Ascending aorta (tissue), 2 donors: ENCODE measurements at places on chromosomes 4 and X.
A peak's percentile ranks its signal among the peaks of the same experiment; 100 is the strongest.

DNA sequence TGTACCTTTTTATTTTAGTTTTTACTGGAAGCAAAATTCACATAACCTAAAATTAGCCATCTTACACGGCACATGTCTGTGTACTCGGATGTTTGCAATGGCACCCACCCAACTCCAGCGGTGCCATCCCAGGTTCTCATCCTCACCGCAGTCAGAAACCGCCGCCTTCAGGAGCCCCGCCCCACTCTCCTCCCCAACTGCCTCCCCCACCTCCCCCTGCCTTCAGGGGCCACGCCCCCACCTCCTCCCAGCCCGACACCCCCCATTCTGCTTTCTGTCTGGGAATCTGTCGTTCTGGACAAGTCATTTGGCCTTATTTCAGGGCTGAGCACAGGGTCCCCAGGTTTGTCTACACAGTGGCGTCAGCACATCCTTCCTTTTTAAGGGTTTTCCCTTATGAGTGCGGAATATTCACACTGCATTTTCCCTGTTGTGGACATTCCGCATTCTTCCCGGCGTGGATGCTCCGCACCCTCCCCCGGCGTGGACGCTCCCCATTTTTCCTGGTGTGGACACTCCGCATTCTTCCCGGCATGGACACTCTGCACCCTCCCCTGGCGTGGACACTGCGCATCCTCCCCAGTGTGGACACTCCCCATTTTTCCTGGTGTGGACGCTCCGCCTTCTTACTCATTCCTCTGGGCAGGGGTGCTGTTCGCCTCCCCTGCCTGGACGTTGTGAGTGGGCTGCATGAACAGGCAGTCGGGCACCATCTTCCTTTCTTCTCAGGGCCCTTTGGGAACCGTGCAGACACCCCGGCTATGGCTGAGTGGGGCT lies 135.4 kb upstream of the NKX1-1 start:
- DNase-seq = no peak

- DNase-seq = peak; percentile 91
Observed at GRCh38 chrX:131752493-131753198, 208.8 kb downstream of the OR13H1 start.

GRCh38 chr4:4855301-4856070 lies 4.0 kb upstream of the MSX1 start:
- DNase-seq = no peak

- no peak for DNase-seq
Observed at GRCh38 chr4:5165420-5166369, 114.4 kb downstream of the STK32B start.

DNA sequence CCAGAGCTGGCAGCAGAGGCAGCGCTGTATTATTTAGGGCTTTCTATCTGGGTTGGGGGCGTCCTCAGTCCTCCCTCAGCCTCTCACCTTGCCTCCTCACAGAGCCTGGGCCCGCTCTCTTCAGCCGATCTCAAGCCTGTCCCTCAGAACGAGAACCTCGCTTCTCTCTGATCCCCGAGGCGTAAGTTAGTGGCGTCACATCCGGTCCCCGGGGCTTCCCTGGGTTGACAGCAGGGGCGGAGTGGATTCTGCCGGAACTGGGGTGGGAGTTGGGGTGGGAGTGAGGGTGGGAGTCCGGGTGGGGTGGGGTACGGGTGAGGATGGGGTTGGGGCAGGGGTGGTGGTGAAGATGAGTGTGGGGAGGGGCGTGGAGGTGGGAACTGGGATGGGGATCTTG lies at the start of gene MAGEA10:
Gene MAGEA10 (minus strand): TSS at position 190 of the 397 bp plus-strand sequence. CDS start 2,957 bp downstream, outside the sequence.
- no peak for DNase-seq

- no peak for DNase-seq
Observed at GRCh38 chr4:176534566-176534965, 214.8 kb downstream of the SPCS3 start.

DNA sequence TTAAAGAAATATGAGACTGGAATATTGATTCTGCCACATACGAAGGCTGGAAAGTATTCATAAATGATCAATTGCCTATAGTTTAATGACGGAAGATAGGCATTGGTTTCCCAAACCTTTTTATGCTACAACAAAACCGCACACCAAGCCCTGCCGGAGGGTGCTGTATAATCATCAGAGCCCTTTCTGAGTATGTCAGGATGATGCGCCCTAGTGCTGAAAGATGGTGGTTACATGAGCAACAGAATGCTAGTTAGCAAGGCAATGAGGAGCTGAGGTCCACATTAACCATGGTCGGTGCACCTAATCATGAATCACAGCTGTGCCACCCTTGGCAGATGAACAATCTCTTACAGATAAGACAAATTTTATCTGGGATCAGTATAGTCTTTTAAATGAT lies 491.1 kb downstream of the PACRGL start:
- no peak for DNase-seq

- DNase-seq = no peak
Observed at GRCh38 chr4:8070736-8071718, 87.6 kb downstream of the ABLIM2 start.

DNA sequence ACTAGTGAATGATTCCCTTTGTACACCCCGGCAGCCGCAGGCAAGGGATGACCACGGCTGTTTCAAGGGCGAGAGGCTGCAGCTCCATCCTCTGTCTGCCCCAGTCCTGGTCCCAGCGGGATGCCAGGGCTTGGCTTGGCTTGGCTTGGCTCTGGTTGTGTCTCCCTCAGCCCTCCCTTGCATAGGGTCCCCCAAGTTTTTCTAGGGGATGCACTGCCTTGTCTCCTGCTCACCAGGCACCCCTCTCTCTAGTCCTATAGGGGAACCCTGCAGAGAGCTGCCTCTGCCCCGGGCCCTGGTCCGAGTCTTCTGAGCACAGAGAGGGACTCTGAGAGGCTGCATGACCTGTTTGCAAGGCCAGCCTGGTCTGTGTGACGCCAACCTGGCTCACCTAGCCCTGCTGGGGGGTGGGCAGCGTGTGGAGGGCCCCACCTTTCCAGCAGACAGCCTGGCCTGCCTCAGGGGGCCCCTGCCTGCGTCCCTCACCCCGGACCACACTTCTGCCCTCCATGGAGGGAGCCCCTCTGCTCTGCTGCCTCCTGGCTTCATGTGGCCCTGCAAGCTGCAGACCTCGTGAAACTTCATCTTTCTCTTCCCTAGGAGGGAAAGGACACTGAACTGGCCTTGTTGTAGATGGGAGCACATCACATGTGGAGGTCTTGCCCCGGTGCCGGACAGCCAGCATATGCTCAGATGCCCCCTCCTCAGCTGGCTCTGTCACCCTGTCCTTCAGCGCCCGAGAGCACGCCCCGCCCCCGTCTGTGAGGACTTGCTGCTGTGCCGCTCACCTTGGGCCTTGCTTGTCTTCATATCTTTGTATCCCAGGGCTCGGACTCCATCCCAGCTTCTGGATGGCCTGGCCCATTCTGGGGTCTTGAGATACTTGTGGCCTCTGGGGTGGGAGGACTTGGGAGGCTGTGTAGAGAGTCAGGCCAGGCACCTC lies 16.4 kb downstream of the SORCS2 start:
- DNase-seq = no peak

- no peak for DNase-seq
Observed at GRCh38 chrX:11446336-11446735, 153.1 kb downstream of the AMELX start.

DNA sequence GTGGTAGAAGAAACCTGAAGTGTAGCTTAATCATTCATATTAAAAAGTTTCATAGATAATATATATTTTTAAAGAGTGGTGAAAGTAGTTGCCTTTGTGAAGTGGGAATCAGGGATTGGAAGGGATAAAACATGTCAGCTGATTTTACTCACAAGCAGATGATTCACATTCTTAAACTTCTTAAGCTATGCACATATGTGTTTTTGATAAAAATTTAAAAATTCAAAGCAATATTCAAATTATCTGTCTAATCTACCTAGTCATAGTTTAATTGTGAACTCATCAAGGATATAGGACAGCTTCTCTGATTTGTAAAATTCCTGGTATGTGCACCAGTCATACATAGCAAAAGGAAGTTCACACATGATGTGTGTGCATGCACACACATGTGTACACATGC lies 520.6 kb upstream of the PITX2 start:
- no peak for DNase-seq

- DNase-seq = no peak
Observed at GRCh38 chr4:111871802-111872201, 273.5 kb upstream of the FAM241A start.

DNA sequence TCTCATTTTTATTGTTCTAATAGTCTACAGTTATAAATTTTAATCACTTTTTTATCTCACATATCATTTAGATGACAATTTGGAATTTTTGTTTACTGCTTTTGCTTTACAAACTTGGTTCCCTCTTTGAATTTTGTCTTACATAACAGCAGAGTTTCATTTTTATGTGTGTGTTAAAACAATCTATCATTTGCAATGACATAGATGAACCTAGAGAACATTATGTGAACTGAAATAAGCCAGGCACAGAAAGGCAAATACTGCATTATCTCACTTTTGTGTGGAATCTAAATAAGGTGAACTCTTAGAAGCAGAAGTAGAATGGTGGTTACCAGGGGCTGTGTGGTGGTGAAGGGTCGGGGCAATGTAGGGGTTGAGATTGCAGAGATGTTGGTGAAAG lies 170.7 kb downstream of the GASK1B start:
- no peak for DNase-seq

GRCh38 chr4:110854021-110854678 lies 231.3 kb upstream of the PITX2 start:
- no peak for DNase-seq

DNA sequence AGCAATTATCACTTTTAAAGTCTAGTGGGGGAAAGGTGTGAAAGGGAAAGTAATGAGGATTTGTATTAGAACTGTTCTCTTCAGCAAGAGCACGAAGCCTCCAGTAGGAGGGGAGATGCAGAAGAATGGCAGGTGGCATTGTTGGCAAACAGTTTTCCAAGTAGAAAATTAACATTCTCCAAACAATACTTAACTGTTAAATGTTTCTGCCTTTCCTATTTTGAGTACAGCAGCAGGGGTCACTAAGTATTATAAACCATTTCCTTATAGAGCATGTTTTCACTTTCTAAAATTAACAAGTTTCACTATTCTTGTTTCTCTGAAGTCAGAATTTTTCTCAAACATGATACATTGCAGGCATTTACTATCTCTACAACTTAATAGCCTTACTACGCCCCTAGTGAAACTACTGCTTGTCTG lies 58.7 kb downstream of the LEF1 start:
- DNase-seq = no peak

GRCh38 chr4:28062562-28062961 lies 1201.9 kb downstream of the STIM2 start:
- DNase-seq = no peak

- DNase-seq = no peak
Observed at GRCh38 chrX:71458866-71459265, 74.0 kb upstream of the OGT start.

GRCh38 chr4:53068755-53069330 lies 206.7 kb downstream of the RASL11B start:
- DNase-seq = no peak

GRCh38 chr4:128917781-128918180 lies 108.3 kb downstream of the JADE1 start:
- no peak for DNase-seq

DNA sequence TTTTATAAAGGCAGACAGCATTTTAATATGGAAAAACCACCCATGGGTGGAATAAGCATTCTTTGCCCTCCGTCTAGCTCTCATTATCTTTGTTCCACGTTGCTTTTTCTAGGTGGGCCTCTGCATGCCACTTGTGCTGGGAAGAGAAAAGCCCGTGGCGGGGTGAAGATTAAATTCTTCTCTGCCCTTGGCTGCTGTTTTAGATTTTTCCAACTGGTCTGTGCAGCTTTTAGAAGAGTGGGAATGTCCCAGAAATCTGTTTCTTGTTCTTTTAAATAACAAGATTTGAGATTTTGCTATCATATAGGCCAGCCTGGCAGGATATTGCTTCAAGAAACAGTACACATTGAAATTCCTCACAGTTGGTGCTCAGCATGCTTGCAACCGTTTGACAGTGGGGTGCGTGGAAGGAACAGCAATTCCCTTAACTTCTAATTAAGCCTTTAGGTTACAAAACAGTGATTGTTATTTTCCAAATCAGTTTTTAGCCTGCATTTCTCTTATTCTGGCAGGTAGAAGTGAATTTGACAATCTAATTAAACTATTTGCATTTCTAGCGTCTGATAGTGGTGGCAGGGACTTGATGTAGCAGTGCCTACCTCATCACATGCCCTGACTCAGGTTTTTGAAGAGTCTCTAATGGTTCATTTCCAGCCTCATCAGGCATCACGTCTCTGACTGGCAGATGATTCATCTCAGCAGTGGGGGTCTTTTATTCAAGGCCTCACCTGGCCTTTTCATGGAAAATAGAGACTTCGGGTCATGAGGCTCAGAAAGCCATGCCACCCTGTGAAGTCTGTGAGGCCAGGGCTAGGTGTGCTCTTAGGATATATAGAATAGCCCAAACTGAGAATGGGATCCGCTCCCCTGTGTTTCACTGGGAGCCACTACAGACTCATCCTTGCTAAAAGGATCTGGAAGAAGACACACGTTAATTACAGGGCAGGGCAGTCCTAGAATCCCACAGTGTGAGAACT lies 50.8 kb downstream of the PPEF1 start:
- no peak for DNase-seq

- no peak for DNase-seq
Observed at GRCh38 chr4:173420324-173420752, 21.4 kb upstream of the SCRG1 start.

- DNase-seq = no peak
Observed at GRCh38 chr4:102687982-102688433, 72.8 kb downstream of the MANBA start.

- no peak for DNase-seq
Observed at GRCh38 chr4:167897116-167897515, 195.2 kb upstream of the ANXA10 start.

DNA sequence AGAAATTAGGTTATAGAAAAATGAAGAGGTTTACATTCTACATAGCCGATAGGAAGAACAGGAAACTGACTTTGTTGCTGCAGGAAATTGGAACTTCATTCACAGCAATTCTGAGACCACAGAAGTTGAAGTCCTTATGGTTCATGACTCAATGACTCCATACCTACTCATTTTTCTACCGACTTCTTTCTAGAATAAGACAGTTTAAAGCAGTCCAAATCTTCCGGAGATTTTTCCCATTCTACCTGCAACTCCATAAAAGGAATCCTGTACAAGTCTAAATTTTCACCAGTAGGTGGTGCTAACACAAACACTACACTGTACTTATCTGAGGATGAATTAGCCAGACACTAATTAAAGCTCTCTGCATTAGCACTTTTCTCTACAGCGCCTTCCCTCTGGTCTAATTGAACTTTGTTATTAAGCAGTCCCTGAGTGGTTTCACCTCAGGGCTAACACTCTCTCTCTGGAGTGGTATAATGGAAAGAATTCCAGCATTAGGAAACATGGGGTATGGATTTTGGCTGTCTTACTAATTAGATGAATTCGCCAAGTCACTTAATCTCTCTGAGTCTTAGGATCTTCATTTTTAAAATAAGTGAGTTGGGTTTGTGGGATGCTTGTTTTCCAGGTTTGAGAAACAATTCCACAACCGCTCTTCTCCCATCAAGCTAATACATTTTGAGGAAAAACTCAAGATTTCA lies 167.9 kb downstream of the SMIM20 start:
- DNase-seq = no peak
